ENCODE measurements at places on chromosomes 7 and 10. TPM values are rescaled to one million over a fixed set of nuclear protein-coding genes. Genes with fewer than 3 reads are reported as not detected.

Gene IMMP2L
- 11.1 TPM for polyA plus RNA-seq

Gene DBNL
- polyA plus RNA-seq = 209 TPM

Gene LOXL4
- 1.6 TPM for polyA plus RNA-seq

Gene LHPP
- polyA plus RNA-seq = 11.9 TPM

Gene XRCC2
- polyA plus RNA-seq = 0.98 TPM

Gene TMEM229A
- polyA plus RNA-seq = not detected

Gene KCND2
- 0.03 TPM for polyA plus RNA-seq

Gene GPR37
- polyA plus RNA-seq = 0.08 TPM

Gene OPALIN
- polyA plus RNA-seq = not detected

Gene C10orf71
- polyA plus RNA-seq = not detected

Gene TIAL1
- 44.0 TPM for polyA plus RNA-seq

Gene FANK1
- polyA plus RNA-seq = 10.6 TPM

Gene ANKRD22
- 23.1 TPM for polyA plus RNA-seq

Gene UPK3B
- 24.3 TPM for polyA plus RNA-seq

Gene LRRTM3
- polyA plus RNA-seq = not detected

Gene PNLIP
- 0.14 TPM for polyA plus RNA-seq

Gene CALU
- 98.3 TPM for polyA plus RNA-seq

Gene CALCR
- 0.04 TPM for polyA plus RNA-seq

Gene MAT1A
- polyA plus RNA-seq = 0.30 TPM

Gene RPP38
- 25.5 TPM for polyA plus RNA-seq

Gene AKR1D1
- not detected for polyA plus RNA-seq

Gene TMEM196
- not detected for polyA plus RNA-seq

Gene PRRT4
- polyA plus RNA-seq = 0.12 TPM

Gene TMEM176A
- 25.4 TPM for polyA plus RNA-seq

Gene LRMDA
- 27.8 TPM for polyA plus RNA-seq

Gene IKZF1
- 16.3 TPM for polyA plus RNA-seq

Gene PLCE1
- polyA plus RNA-seq = 1.5 TPM

Gene FFAR4
- 0.29 TPM for polyA plus RNA-seq

Gene CCDC201
- not detected for polyA plus RNA-seq

Gene AHR
- 31.5 TPM for polyA plus RNA-seq

Gene SLC13A1
- not detected for polyA plus RNA-seq

Gene CCSER2
- 14.2 TPM for polyA plus RNA-seq

Gene PRR15
- polyA plus RNA-seq = 7.0 TPM

Gene LIPK
- not detected for polyA plus RNA-seq

Gene FAM131B
- 0.29 TPM for polyA plus RNA-seq
